ENCODE measurements at places on chromosomes 6 and 20.

- no peak for DNase-seq
Measured at GRCh38 chr6:87396595-87397392, 11.0 kb upstream of the CFAP206 start.

- peak; percentile 11 for DNase-seq
Measured at GRCh38 chr6:130282234-130282995, 59.7 kb upstream of the SAMD3 start.

GRCh38 chr20:34022151-34022838 is 28.6 kb downstream of the RALY start:
- no peak for DNase-seq

GRCh38 chr20:61477451-61477861 is 225.4 kb downstream of the CDH4 start:
- no peak for DNase-seq

DNA sequence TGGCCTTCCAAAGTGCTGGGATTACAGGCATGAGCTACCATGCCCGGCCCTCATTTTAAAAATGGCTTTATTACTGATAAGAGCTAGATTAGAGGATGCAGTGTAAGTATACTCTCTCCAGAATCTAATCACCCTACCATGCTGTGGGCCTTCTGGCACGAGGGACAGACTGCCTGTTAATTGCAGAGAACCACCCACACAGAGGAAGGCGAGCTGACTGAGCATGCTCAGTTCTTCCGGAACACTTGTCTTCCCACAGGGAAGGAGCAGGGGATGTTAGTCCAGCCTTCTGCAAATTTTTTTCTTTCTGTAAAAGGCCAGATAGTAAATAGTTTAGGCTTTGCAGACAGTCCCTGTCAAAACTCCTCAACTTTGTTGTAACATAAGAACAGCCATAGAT is 48.9 kb downstream of the ALDH5A1 start:
- DNase-seq, result no peak

DNA sequence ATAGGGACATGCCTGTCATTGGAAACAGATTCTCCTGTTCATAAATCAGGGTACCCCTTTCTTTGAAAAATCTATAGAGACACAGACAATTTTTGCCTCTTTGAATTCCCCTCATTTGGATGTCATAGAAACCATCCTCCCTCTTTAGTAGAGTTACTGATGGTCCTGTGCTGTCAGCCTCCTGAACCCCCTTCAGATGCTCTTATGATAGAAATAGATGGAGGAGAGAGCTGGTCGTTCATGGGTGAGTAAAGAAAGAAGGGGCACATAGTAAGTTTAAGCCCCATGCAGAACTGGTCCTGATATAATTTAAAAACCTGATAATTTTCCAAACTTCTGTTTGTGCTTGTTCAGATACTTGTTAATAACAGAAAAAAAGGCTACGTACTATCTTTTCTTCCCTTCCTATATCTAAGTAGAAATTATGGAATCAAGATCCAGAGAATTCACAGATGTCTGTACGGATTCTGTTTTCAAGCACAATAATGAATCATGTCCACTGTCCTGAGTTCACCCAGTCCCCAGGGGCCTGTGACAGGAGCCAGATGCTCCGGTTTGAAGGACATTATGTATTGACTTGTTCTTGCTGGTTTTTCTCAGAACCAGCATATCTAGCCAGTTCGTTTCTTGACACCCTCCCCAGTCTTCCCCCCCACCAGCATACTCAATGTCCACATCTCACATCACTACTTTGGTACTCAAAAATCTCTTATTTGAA is 78.1 kb downstream of the NCOA7 start:
- DNase-seq, result no peak

DNA sequence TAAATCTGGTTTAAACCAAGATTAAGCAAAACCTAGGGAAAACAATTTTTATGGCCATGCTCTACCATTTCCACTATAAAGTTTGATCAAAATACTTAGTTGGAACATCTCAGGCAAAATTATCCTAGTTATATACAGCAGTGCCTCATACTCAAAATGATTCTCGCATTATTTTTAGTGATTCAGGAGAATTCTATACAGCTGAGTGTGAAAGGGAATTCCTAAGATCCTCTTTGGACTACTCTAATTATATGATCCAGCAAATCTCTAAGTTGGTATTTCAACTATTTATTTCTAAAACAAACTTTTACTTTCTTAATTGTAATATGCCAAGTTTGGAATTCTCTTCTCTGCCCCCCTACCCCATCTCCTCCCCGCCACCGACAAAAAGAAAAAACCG is 8.6 kb downstream of the DTNBP1 start:
- DNase-seq, result no peak

Measured in AG04450 (cell line).